ENCODE measurements at places on chromosomes 2 and 18.

GRCh38 chr18:47323158-47323557 is 71.7 kb upstream of the SKOR2 start:
- no peak for DNase-seq

DNA sequence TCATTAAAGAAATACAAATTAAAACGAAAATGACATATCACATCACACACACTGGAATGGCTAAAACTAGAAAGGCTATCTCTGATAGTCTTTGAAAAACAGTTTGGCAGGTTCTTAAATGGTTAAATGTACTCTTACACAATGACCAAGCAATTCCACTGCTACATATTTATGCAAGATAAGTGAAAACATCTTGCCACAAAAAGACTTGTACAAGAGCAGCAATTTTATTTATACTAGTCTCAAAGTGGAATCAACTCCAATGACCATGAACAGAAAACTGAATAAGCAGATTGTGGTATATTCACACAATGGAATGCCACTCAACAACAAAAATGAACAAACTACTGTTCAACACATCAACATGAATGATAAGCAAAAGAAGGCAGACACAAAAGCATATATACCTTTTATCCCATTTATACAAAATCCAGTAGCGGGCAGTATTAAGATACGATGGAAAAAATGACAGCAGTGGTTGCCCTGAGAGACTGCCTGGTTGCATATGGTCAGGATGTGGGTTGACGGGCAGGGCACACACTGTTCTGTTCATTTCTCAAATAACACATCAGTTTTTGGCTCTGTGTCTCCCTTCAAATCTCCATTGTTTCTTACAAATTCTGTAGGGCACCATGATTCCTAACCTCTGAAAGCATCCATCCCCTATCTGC is 25.4 kb downstream of the SP100 start:
- no peak for DNase-seq

DNA sequence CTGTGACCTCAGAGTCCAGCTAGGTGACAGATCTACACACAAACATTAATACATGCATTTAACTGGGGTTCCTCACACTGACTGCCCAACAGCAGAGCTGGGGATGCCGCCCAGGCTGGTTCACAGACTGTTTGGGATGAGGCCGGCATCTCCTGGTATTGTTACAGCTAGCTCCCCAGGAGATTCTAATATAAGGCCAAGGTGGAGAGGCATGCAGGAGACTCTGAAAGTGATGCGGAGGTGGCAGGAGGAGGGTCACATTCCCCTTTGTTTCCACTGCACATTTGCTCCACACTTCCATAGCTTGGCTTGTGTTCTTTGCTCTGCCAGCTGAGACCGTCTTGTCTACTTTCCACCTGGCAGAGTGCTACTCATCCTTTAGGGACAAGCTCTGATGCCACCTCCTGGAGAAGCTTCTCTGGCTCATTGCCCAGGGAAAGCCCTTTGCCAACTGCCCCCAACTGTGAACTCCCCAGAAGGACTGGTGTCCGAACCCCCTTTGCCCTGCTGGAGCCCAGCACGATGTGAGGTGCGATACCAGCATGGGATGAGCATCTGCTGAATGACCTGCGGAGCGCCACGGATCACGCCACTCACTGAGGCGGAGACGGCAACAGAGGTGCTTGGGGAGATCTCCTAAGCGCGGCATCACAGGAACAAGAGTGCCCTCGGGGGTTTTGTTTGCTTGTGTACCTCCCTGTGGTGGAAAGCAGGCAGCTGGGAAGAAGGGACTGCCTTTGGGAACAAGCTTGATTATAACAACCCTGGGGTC is 88.8 kb downstream of the UXS1 start:
- no peak for DNase-seq

GRCh38 chr2:25374411-25374810 is 32.7 kb upstream of the DNMT3A start:
- DNase-seq, result no peak

- DNase-seq, result no peak
These were observed 98.7 kb downstream of the SLC8A1 start for GRCh38 chr2:40353231-40353630.
